ENCODE measurements at places on chromosomes 12 and 14.

GRCh38 chr14:34214961-34215360 lies 247.1 kb downstream of the SPTSSA start:
- no peak for DNase-seq

GRCh38 chr12:123971770-123972456 lies 718 bp downstream of the CCDC92 start:
- DNase-seq: peak; percentile 23

DNA sequence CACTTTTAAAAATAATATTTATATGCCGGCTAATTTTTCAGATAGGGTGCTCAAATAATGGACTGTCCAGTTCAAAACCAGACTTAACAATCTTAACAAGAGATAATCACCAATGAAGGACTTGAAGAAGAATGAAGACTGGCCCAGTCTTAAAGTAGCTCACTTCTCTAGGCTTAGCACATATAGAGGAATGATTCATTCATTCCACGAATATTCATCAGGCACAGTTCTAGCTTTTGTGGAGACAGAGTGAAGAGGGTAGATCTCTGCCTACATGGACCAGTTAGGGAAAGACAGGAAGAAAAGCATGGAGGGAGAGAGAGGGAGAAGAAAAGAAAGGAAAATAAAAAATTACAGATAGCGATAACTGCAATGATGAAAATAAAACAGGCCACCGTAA lies 42.8 kb upstream of the METAP2 start:
- no peak for DNase-seq

DNA sequence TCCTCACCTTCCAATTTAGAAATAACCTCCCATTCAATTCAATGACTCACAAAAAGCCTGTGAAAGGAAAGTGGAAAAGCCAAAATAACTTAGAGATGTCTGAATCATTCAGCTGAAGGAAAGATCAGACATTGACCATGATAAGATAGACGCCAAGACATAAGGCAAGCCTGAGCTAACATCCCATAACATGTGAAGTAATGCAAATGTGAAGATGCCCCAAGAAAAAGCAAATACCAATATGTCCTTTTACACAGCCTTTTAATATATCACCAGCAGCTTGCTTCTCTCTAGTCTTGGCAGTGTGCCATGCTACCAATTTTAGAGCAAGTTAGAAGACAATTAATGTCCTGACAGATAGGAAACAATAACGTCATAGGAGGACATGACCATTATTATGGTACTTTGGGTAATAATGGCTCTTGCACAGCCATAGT lies 2.4 kb upstream of the NUMB start:
- no peak for DNase-seq

Measured in activated CD4-positive, alpha-beta T cell treated with anti-CD3 and anti-CD28 coated beads, Interleukin-2, amount 50 U/mL, for 1 hour (primary cell).